Common myeloid progenitor, CD34-positive (primary cell): ENCODE measurements at places on chromosomes 16 and 17.

DNA sequence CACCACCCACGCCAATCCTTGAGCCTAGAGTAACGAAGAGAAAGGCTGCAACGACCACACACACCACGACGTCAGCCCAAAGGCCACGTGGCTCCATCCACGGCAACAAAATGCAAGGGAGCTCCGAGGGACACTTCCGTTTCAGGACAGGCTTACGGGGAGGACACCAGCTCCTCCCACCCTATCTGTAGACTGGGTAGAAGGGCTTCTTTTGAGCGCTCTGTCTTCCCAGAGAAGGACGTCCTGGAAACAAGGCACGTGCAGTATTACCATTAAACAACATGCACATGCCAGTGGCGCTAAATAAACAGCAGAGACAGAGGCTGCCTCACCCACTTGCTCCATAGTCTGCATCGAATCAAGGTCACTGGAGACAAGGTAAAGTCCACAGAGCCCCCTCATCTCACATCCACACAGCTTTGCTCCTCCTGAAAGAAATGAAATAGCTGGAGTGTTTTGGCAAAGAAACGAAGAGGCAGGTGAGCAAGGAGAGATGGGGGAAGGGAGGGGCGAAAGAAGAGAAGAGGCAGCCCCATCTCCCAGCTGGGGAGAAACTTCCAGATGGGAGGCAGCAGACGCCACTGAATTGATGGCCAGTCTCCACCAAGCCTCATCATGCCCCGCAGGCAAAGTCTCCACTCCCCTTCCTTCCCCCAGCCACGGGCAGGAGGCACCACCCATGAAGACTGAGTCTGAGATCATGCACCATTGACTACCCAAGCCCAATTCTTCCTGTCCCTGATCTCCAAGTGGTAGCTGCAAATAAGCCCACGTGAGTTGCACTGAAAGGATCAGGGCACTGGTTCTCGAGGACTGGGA, 24.0 kb downstream of the ZFHX3 start:
- DNase-seq: no peak

- peak; percentile 61 for DNase-seq
Observed at GRCh38 chr17:81665205-81666091, 957 bp downstream of the OXLD1 start.

- DNase-seq: no peak
Observed at GRCh38 chr16:84136331-84137125, 8.4 kb downstream of the HSDL1 start.

DNA sequence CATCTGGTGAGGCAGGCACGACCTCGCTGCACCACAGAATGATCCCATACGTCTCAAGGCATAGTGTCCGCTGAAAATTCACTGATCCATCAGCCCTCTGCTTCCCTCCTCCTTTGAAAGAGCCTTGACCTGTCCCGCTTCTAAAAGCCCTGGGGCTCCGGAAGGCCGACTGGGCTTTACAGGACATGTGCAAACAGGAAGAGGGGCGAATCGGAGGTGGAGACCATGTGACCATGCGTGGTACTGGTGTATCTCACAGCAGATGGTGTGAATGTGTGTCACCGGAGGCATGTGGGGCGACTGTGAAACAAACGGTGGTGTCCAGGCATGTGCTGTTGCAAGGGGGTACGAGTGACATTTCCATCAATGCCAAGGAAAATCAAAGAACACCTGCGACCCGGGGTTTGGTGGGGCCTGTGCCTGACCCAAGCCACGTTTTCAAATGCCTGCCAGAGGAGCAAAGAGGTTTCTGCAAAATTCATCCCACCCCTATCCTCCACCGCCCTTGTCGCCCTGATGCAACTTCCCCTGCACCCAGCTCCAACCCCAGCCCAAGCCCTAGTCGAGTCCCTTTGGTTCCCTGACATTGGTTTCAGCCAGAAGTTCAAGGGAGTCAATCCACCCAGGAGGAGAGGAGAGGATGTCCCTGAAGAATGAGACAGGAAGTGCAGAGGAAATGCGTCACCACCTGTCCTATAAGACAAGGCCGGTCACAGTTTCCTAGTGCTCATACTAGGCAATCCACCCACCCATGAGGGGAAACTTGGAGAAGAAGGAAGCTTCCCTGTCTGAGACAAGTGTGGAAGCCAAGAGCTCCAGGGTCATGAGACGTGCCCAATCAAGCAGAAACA, 5.9 kb upstream of the KCNJ18 start:
- no peak for DNase-seq

- DNase-seq: no peak
Observed at GRCh38 chr17:40312893-40313667, 4.1 kb downstream of the RARA start.

- no peak for DNase-seq
Observed at GRCh38 chr16:50708373-50709060, 15.1 kb downstream of the NOD2 start.

GRCh38 chr16:64242492-64242891, 879.4 kb downstream of the CDH11 start:
- DNase-seq: no peak

DNA sequence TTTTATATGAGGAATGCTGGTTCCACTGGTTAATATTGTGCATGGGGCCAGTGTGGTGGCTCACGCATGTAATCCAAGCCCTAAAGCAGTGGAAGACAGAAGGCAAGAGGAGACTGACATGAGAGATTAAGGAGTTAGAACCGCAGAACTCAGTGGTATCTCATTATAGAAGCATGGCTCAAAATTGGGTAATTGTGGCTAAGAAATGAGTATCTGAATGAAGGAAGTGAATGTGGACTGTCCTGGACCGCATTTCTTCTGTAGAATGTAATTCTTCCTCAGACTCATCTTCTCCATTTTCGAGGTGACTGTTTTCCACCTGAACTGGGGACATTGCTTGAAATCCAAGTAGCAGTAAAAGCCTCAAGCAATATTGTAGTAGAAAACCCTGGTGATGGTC, 42.6 kb upstream of the CDR2 start:
- no peak for DNase-seq

DNA sequence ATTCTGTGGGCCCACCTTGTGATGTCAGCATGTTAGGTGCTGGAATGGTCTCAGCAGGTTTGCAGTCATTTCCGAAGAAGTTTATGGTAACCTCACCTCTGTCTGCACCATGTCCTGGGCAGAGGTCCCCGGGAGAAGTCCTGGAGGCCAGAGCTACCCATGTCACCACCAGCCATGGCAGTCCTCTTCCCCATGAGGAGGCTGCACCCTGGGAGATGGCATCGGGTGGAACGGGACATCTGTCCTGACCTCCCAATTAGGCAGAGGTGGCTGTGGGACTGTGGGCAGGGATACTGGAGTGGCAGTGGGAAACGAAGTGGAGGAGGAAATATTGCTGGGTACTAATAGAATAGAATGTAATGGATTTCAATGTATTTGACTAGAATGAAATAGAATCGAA, 511.8 kb upstream of the WSB1 start:
- DNase-seq: no peak

DNA sequence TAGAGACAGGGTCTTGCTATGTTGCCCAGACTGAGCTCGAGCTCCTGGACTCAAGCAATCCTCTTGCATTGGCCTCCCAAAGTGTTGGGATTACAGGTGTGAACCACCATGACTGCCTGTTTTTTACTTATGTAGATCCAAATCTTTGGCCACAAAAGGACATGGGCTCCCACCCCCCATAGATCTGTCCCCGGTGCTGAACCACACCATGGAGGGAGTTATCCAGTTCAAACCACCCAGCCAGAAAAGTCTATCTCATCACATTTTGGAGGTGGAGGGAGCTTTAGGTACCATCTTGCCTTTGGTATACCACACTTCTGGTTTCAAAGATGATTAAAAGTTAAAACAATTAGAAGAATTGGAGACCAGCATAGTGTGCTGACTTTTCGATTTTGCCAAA, 26.2 kb downstream of the SHISA9 start:
- no peak for DNase-seq

DNA sequence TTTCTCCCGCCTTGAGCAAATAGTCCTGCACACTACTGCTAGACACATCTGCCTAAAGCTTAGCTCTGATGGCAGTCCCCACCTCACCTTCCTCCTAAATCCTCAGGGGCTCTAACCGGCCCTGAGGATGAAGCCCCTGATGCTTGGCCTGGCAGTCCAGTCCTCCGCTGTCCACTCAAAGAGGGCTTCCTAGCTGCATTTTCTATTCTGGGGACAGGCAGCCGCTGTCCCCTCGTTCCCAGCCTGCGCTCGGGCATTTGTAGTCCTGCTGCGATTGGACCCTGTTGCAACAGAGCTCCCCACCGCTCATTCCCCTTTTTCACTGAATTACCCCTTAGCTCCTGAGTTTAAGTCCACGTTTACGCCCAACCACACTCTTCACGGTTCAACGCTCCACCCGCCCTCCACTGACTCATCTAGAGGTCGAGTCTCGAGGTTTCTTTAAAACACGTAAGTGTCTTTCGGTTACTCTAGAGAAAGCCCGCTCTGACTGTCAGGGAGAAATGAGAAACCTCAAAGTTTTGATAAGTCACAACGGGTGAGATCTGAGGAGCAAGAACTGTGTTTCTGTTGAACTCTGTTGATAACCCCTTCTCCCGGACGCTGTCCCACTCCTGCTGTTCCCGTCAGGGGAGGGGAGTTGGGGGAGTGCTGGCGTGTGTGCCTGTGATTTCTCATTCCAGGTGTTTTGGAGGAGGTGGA, 4.5 kb downstream of the CCR7 start:
- peak; percentile 64 for DNase-seq

GRCh38 chr17:13127921-13128602, 110.2 kb upstream of the ELAC2 start:
- DNase-seq: no peak

DNA sequence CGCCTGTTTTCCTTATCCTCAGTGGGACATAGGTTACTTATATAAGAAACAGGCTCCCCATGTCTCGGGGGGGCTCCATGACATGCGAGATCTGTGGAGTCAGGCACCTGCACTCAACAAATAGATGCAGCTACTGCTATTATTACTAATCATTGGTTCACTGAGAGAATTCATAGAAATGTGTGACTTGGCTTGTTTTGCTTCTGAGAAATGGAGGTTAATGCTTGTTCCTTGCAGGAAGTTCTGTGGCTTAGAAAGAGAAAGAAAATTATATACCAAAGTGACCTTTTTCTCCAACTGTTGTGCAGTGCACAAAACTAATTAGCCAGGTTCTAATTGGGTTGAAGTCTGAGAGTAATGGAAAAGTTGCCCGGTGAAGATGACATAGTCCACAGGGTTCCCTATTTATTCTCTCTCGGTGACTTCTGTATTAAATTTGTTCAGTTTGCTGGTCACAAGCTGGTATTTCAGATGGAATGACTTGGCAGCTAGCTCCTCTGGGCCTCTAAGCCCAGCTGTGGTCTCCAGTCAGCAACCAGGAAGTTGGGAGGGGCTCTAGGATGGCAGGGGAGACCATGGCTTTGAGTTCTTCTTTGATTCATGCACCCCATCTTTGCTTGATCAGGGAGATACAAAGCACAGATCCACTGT, 17.6 kb upstream of the MAF start:
- peak; percentile 57 for DNase-seq

- no peak for DNase-seq
Observed at GRCh38 chr16:68823401-68824135, 19.8 kb upstream of the TANGO6 start.

DNA sequence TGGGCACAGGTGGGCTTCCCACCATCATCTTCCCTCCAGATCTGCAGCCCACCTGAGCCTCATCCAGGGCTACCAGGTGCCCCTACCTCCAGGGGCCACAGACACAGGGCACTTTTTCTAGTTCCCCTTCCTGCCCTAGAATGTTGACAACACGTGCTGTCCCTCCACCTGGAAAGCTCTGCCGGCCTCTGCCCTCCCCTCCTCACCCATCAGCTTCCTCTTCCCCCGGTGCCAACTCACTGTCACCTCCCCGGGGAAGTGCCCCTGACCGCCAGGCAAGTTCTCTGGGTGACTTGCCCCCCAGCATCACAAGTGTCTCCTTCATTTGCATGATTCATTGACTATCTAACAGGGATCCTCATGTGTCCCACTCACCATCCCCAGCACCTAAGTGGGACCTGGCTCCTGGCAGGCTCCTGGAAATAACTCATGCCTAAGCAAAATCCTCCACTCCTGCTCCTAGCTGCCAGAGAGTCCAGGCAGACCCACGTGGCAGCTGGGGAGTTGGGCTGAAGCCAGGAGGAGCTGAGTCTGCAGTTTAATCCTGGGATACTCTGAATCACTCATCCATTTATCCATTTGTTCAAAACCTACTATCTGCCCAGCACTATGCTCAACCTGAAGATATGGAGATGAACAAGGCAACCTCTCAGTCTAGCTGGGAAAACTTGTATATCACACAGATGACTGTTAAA, 304.4 kb downstream of the FOXL1 start:
- no peak for DNase-seq

DNA sequence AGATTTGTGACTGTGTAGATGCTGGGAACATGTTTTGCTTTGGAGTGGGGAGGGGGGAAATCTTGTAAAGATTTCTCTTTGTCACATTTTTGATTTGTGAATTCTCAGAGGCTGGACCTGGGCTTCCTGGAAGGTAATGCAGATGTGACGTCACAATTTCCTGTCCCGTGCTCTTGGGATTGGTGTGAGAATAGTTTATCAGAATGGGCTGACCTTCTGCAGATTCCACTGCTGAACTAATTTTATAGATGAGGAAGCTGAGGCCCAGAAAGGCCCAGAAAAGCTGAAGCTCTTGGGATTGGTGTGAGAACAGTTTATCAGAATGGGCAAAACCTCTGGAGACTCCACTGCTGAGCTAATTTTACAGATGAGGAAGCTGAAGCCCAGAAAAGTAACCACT, 34.0 kb downstream of the HS3ST3B1 start:
- DNase-seq: no peak

GRCh38 chr17:82297714-82298537, 19.5 kb downstream of the CD7 start:
- peak; percentile 98 for DNase-seq

DNA sequence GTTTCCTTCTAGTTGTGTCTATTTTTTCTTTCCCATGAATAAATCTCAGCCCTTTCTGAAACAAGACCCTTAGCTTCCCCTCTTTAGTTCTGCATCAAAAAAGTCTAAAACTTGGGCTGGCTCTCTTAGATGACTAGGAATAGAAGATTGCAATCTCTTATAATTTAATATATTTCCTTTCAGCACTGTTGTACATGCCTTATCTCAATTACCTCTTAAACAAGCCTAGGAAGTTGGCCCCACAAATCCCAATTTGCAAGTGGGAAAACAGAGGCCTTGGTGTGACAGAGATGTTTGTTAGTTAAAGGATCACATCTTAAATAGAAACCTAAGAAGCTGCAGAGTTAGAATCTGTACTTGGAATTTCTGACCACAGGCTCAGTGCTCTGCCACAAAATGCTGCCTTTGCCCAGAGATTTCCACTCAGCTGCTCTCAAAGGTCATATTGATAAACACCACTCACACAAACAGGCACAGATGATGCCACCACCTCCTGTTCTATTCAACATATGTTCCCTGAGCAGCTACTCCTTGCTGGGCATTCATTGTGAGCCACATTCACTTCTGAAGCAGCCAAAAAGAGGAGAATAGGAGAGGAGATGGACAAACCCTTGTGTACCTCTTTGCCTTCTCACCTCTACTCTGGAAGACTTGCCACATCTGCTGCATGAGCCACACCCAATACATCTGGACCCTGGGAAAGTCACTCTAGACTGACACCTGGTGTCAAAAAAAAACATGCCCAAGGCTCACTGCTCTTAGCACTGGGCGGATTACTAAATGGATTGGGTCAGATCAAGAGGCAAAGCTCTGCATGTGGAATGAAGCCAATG, 5.5 kb downstream of the CCDC182 start:
- DNase-seq: peak; percentile 33

- DNase-seq: no peak
Observed at GRCh38 chr16:48850097-48850770, 240.3 kb upstream of the N4BP1 start.

GRCh38 chr16:81138831-81139557, 42.8 kb upstream of the GCSH start:
- DNase-seq: no peak
